Fibroblast of skin of back (primary cell): ENCODE measurements at places on chromosomes 2 and 18.

GRCh38 chr2:39902103-39902502 lies 123.0 kb upstream of the THUMPD2 start:
- DNase-seq = peak; percentile 68

- peak; percentile 60 for DNase-seq
Observed at GRCh38 chr2:33051586-33052360, 105.0 kb downstream of the LTBP1 start.

DNA sequence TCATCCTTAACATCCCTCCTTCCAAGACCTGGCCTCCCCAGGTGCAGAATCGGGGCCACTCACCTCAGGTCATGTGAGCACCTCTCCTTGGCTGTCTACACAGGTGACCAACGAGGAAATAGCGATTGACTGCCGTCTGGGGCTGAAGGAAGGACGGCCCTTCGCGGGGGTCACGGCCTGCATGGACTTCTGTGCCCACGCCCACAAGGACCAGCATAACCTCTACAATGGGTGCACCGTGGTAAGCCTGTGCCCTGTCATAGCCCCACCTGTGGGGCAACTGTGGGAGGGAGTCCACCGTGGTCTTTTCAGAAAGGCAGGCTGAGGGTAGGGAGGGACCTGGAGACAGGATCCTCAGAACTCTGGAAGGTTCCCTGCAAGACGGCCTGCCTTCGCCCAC lies 54.3 kb downstream of the BOLA3 start:
- no peak for DNase-seq

DNA sequence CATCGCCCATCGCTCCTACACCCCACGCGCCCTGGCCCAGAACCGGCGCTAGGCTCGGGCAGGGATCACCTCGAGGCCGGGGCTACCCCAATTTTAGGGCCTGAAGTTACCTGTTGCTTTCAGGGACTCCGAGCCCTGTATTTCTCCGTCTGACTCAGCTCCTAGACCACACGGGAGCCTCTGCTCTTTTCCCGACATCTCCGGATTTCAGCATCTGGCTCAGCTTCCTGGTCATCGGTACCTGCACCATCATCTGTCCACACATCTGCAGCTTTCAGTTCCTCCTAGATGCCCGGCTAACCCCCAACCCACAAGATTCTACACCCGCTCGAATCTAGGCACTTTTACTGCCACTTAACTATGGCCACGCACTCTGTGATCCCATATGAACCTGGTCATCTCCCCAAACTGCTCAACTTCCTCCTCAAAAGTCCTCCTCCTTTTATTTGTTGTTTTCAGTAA lies 12.1 kb upstream of the HMSD start:
- no peak for DNase-seq

- DNase-seq = no peak
Observed at GRCh38 chr2:54675738-54676137, 47.7 kb upstream of the EML6 start.

DNA sequence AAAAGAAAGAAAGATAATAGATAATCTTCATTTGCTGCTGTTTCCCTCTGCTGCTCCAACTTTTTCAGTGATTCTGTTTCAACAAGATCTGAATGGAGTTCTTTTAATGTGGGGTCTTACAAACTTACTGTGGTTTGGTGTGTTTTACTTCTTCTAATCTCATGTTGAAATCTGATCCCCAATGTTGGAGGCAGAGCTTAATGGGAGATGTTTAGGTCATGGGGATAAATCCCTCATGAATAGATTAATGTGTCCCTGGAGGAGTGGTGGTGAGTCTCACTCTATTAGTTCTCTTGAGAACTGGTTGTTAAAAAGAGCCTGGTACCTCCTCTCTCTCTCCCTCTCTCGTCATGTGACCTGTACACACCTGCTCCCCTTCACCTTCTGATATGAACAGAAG lies 442.4 kb downstream of the EPHA4 start:
- DNase-seq = no peak

DNA sequence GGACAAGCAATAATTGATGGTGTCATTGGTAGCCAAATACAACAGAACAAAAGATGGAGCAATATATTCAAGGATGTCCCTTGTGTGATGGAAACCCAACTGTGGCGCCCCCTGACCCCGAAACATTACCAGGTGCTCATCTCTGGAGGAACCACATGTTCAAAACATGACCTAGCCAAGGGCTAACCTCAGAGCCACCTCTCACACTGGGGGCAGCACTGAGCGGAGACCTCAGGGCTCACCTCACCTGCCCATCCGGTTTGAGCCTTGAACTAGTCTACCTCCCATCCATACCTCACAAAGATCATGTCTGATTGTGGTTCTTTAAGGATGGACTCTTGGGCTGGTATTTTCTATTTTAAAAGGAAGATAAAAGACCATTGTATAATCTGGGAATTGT lies 314.4 kb upstream of the CDH7 start:
- DNase-seq = no peak

GRCh38 chr2:112767693-112768330 lies 3.4 kb upstream of the CKAP2L start:
- no peak for DNase-seq

DNA sequence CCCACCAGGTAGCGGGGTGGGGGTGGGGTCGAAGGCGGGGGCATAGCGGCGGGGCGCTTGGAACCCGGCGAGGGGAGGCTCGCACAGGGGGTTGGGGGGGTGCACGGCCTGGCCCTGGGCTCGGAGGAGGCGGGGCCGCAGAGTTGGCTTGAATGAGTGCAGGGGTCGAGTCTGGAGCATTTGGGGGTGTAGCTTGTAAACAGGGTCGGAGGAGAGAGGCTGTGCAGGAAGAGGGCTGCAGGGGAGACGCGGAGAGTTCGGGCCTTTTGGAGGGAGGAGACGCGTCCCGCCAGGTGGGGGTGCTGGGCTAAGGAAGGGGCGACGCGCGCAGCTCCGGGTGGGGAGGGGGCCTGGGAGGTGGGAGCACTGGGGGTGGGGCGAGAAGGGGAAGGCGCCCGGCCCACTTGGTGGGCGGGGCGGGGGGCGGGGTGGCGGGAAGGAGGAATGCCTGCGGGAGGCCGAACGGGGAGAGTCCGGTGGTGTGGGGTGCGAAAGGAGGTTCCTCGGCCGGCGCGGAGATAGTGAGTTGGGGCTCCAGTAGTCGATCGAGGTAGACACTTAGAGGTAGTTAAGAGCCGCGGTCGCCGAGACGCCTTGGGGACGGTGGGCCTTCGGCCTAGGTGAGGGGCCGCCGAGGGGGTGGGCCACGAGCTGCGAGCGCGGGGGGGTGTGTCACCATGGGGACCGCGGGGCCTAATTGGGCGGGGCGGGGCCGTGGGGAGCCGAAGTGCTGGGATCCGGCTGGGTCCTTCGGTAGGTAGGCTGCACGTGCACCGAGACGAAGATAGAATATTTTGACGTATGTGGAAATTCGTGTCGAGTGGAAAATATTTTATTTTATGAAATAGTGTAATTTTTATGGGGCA lies 774 bp downstream of the MSH6 start:
- DNase-seq = peak; percentile 62

- DNase-seq = no peak
Observed at GRCh38 chr2:120865656-120866055, 130.0 kb downstream of the GLI2 start.

GRCh38 chr2:104385743-104386142 lies 468.2 kb upstream of the POU3F3 start:
- DNase-seq = no peak

DNA sequence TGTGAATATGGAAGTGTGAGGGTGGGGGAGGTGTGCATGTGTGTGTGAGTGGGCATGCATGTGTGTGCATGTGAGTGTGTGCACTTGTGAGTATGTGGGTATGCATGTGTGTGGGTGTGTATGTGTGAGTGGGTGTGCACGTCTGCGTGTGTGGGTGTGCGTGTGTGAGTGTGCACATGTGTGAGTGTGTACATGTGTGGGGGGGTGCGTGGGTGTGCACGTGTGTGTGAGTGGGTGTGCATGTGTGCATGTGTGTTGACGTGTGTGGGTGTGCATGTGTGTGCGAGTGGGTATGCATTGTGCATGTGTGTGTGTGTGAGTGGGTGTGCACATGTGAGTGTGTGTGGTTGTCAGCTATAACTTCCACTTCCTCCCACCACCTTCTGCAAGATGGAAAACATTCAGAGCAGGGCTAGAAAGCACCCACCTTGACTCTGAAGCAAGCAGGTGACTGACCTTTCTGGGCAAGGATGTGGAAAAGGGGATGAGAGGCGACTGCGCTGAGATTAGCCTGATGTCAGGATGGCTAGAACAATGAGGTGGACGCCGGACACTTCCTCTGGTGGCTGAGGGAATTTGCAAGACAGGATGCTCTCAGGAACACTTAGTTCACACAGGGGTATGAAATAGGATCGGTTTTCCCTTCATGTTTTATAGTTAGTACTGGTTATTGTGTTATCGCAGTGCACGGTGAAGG lies 103.6 kb downstream of the ACKR3 start:
- DNase-seq = no peak

DNA sequence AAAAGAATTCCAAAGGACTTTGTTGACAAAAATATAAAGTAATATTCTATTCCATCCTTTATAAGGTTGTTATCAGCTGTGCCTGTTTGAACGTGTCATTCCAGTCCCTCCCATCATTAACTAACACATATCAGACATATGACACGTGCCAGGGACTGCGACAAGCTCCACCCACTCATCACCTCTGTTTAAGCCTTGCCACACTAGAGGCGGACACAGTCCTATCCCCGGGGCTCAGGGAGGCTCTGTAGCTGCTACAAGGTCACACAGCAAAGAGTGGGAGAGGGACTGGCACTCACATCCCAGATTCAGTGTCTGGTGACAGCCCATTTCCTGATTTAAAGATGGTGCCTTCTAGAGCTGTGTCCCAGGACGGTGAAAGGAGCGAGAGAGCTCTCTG lies 30.0 kb downstream of the TBC1D8 start:
- no peak for DNase-seq

DNA sequence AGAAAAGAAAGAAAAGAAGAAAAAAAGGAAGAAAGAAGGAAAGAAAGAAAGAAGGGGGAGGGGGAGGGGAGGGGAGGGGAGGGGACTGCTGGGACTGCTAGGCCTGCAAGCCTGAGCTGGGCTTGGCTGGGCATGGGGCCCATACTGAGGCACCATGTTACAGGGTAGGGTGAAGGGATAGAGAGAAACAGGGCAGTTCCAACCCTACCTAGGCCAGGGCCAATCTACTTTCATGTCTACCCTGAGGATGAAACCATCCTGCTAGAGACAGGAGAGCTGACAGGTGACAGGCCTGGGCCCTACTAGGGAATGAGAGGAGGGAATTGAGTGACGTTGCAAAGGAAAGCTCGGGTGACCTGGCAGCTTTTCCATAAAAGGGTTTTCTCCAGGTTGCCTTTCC lies 41.7 kb downstream of the TEX44 start:
- DNase-seq = no peak

- DNase-seq = no peak
Observed at GRCh38 chr2:22579341-22579740, 805.6 kb upstream of the KLHL29 start.

- no peak for DNase-seq
Observed at GRCh38 chr2:211439011-211439410, 882.6 kb downstream of the CPS1 start.

- no peak for DNase-seq
Observed at GRCh38 chr2:167471332-167471731, 583.1 kb downstream of the XIRP2 start.
